ENCODE measurements at places on chromosomes 6 and 20.

DNA sequence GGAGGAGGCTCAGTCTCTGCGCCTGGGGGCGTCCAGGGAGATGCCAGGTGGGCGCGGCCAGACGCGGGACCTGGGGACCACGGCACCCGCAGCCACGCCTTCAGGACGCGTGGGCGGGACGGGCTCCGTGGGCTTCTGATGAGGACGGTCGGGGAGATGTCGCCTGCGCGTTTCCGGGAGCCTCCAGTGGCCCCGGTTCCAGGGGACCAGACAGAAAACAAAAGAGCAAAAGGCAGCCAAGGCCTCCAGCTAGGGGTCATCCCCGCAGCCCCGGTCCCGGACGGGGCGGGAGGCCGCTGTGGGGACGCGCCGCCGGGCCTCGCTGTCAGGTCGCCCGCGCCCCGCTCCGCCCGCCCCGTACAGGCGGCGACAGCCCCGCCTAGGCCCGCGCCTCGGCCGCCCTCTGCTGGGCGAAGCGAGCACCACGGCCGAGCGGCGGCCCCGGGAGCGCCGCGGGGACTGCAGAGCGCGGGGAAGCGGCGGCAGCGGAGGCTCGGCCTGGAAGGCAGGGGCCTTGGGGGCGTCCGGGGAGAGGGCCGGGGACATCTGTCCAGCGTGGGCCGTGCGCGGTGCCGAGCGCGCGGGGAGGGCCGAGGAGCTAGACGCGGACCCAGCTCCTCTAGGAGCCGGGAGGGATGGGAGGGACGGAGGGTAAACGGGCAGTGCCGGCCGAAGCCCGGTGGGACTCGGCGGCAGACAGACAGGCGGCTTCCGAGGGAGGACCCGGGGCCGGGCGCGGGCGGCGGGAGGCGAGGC, 48.7 kb downstream of the TMEM242 start:
- DNase-seq, result peak; percentile 61

- DNase-seq, result no peak
Measured at GRCh38 chr6:132446141-132446854, 45.0 kb upstream of the MOXD1 start.

DNA sequence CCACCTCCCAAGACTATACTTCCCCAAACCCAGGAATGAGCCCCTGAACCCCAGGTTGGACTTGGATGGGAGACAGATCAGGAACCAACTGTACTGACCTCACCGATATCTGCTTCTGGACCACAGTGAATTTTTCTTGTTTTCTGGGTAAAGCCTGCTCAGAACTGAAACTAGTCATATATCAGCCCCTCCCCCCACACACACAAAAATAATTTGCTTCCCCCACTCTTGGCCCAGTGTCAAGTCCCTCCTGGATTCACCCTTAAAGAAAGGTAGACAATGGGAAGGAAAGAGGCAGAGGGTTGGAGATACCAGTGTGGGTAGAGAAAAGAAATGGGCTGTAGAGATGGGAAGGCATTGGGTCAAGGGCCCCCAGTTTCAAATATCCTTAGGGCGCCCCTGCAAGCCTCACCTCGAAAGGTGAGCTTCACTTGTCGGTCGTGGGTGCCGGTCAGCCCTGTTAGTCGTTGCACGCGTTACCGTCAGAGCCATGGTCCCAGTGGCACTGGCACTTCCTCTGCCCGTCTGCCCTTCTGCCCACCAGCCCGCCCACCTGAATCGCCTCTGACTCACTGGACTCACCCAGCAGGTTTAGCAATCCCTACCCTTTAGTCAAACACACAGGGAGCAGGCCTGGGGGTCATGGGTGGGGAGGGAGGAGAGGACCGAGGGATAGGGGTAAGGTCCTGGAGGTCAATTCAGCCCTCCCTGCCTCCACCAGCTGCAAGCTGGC, 8.5 kb upstream of the SPAG4 start:
- no peak for DNase-seq

DNA sequence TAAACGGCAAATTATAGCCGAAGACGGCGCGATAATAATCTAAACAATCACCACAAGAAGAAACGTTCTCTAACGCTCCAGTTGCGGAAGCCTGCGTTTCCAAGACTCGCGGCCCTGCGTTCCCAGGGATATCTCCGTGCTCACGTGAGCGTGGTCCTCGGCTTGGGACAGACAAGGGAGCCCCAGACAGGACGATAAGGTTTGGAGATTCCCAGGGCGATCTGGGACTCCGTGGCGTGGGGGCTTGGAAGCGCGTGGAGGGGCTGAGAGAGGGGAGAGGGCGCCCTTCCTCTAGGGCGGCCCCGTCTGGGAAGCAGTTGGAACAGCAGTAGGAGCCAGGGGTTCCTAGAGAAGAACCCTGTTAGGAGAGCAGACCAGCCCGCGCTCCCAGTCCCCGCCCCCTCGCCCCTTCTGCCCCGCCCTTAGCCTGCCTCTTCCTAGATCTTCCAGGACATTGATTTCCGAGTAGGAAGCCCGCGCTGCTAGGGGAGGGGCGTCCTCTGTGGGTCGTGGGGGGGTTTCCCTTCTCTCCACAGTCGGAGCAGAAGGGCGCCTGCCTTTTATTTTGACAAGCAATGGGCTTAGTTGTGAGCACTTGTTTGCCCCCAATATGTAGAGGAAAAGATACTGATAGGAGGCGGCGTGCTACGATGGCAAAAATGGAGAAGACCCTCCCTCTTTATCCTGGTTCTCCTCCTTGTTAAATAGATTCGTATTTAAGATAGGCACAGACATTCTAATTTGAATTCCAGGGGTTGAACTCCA, 10.6 kb downstream of the NRN1 start:
- no peak for DNase-seq

DNA sequence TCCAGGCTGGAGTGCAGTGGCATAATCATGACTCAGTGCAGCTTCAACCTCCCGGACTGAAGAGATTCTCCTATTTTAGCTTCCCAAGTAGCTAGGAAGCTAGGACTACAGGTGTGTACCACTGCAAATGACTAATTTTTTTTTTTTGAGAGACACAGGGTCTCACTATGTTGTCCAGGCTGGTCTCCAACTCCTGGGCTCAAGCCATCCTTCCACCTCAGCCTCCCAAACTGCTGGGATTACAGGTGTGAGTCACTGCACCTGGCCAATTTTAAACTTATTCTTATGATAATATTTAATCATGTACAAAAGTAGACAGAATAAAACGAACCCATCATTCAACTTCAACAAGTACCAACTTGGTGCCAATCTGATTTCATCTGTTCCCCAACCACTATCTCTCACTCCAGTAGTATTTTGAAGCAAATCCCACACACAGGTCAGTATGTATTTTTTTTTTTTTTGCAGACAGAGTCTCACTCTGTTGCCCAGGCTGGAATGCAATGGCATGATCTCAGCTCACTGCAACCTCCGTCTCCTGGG, 32.5 kb downstream of the BCL2L1 start:
- no peak for DNase-seq

DNA sequence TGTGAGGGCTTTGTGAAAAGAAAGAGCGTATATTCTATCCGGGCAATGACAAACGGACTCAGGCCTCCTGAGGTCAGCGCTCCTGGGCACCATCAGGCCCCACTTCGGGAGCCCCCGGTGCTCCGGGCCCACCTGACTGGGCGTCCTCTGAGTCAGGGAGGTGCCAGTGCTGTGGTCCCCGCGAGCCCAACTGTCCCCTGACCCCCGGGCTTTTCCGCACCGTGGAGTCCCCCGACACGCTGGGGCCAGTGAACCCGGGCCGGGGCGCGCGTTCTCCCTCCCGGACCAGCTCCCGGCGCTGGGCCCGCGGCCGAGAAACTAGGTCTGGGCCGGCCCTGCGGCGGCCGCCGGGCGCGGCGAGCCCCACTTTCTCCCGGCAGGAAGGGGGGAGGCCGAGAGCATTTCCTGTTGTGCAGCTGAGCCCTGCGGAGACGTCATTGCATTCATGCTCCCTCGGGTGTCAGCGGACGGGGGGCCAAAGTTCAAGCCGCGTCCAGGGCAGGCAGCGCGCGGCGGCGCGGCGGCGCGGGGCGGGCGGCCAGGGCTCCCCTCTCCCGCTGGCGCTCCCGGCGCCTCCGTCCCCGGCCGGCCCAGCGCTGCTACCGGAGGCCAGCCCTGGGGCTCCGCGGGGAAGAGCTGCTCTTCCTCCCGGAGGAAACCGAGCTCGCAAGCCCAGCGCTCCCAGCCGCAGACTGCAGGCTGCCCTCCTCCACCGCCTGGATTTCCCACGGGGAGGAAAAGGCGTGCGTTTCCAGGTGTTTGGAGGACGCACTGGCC, 18.3 kb downstream of the HIVEP2 start:
- DNase-seq, result peak; percentile 84

DNA sequence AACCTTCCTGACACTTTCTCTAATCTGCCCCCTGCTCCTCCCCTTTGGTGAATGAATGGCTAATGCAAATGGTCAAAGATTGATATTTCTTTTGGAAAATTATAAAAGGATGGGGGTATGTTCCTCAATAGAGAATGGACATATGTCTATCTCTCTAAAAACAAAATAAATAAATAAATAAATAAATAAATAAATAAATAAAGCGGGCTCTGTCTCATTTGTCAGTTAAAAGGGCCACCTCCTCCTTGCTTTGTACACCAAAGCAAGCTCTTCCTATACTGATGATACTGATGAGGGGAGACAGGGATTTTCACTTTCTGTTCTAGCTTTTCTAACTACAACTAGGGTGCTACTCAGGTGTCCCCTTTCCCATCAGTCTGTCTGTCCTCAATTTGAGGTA, 135.5 kb upstream of the SPACA1 start:
- no peak for DNase-seq

DNA sequence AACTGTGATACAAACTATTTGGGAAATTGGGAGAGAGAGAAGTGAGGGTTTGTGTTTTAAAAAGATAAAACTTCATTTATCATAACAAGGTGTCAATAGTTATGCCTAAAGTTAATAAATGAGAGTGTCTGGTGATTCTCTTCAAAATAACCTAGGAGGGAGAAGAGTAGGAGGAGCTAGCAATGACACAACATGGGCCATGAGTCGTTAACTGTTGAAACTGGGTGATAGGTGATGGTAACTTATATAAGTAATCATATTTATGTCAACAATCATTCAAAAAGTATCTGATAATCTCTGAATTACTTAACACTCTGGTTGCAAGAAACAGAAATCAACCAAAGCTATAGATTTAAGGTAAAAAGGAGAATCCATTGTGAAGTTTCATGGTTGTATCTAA, 46.8 kb upstream of the INSM1 start:
- DNase-seq, result no peak

GRCh38 chr20:55596431-55596830, 408.9 kb downstream of the CBLN4 start:
- DNase-seq, result no peak

- no peak for DNase-seq
Measured at GRCh38 chr6:83536647-83537589, 24.6 kb downstream of the PRSS35 start.

DNA sequence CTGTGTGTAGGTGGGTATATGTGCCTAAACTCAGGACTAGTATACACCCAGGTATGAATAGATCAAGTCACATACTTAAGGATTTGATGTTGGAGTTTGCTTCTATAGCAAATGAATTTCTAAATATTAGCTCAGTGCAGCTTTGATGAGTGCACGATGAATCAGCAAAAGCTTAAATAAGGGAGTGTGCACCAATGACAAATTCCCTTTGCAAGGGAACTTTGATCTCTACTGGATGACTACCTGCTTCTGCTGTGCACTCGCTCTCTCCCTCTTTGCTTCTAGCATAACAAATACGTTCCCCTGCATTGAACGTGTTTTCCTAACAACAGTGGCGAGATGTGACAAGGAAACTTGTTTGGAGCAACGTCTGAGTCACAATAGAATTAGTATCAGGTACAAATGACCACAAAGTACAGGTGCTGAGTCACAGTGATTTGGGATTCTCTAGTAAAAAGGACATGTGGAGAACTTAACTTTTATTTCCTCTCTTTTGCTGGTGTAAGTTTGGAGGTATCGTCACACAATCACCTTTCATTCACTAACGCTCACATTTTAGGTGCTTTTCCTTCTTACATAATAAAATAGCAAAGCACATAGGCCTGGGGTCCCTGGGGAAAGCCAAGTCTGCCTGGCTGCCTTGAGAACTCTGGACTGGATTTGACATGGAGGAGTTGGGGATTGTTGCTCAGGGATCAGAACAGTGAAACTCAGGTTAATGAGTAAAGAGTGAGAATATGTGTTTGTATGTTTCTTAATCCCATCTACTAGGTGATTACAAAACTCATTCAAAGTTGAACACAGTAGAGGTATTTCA, 49.7 kb downstream of the KLHL31 start:
- DNase-seq, result no peak

DNA sequence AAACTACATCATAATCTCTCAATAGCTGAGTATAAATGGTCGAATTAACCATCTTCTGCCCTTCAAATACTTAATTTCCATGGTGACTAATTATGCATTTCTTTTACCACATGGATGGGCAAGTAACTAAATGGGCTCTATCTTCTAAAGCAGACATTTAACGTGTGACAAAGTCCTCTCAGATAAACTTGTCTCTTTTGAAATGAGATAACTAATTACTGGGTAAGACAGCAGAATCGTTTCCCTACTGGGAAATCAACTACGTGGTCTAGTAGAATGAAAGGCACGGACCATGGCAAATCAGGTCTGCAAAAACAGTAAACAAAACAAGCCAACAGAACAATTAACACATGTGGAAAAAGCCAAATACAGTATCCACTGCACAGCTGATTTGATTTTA, 137.7 kb downstream of the BACH2 start:
- no peak for DNase-seq

DNA sequence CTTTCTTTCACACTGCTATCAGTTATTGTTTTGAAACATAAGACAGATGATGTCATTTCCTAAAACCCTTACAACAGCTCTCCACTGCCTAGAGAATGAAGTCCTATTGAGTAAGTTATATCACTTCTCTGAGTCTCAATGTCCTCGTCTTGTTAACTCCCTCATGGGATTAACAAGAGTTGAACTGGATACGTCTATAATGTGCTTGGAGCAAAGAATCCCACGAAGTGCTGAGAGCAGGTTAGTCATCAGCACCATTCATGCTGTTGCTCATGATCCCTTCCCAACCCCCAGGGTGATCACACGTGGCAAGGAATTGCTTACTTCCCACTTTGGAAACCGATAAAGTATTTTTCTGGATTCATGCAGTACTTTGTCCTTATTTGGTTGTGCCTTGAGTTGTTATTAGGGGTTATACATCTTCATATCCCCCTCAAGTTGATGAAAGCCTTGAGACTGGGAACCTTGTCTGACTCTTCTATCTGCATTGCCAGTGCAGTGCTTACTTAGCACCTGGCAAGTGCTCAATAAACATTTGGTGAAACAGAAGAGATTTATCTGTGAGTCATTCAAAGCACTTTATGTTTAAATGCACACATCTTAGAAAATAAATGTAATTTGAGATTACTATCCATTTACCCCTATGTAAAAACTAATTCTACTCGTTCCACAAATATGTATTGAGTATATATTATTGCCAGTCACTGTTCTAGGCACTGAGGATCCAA, 487.5 kb downstream of the EPM2A start:
- no peak for DNase-seq

DNA sequence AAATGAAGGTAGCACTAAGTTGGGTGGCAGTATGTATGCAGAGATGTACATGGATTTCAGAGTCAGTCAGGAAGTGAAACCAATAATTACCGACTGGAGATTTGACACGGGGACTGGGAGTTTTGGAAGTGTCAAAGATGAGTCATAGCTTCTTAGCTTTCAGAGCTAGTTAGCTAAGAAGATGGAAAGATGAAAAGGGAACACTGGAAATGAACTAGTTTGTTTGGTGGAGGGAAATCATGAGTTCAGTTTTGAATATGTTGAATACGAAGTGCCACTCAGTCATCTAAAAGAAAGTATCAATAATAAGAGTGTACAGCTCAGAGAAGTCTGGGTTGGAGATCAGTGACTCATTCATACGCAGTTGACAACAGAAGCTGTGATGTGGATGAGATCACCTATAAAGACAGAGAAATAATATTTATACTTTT, 7.5 kb downstream of the ESF1 start:
- DNase-seq, result no peak

GRCh38 chr6:128259029-128259724, 261.2 kb downstream of the PTPRK start:
- no peak for DNase-seq

All from midbrain (tissue), 1 donor.